Hindlimb muscle (tissue), 1 donor: ENCODE measurements at places on chromosomes 6 and 20.

DNA sequence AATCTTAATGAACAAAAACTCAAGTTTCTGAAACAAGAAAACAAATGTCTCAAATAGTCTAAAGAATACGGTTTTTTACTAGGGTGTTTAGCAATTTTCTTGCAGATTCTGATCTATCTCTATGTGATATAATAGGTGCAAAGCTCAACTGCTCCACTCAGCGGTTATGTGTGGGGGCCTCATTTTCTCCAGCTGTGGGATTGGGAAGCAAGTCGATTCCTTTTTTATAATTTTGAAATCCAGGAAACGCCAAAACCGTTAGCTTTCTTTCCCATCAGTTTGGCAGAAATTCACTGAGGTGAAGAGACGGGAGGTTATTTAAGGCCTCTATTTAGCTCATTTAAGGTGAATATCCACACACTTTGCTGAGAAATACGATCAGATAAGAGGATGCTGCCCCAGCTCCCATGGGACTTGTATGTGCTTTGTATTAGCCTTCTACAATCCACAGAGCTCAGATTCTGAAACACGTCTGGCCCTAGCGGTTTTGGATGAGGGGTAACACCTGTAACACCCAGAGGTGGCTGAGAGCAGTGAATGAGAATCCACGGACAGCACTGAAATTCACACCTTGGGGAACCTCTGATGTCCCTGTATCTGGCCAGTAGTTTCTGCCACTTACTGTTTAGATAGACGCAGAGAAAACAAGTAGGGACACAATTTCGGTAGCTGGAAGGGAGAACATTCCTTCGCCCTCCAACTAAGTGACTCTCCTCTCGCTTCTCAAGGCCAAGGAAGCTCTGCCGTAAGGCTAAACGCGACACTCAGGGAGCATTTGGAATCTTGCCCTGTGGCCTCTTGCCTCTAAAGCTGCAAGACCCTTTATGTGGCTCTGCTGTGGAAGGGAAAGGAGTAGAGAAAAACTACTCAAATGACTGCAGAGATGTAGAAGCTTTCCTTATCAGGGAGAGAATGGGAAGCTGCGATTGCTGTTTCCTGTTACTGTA lies 6.5 kb upstream of the BCAS4 start:
- DNase-seq: peak; percentile 67

- DNase-seq: no peak
These were observed 58.3 kb downstream of the COL12A1 start for GRCh38 chr6:75147512-75147911.

DNA sequence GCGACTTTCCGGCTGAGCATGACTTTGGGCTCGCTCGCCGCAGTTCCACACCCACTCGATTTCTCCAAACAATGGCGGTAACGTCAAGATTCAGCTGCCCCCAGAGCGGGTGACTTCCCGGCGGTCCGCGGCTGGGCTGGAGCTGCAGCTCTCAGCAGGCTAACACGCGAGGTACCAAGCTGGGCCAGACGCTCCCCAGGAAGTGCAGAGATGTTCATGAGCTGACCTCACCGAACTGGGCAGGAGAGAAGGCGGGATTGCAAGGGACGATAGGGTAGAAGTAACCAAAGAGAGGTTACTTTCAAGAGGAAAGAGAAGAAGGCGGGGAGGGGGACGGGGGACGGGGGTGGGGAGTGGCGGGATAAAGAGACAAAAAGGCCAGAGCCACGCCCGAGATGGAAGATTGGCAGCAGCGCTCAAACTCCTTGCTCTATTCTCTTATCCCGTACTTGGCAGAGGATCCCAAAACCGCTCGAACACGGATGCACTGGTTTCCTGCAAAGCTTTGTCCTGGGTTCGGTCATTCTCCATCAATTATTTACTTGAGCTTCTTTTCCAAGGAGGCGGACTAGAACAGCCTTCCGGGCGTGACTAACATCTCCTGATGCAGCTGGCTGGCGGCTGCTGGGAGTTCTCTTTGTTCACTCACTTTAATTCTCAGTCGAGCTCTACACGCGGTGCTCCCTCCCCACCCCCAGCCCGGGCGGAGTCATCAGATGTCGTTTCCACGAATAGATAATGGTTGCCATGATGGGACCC lies at the start of gene MTCL3:
Gene MTCL3, minus strand, starts transcription at position 626 of the 759 bp plus-strand sequence.
- DNase-seq: no peak

DNA sequence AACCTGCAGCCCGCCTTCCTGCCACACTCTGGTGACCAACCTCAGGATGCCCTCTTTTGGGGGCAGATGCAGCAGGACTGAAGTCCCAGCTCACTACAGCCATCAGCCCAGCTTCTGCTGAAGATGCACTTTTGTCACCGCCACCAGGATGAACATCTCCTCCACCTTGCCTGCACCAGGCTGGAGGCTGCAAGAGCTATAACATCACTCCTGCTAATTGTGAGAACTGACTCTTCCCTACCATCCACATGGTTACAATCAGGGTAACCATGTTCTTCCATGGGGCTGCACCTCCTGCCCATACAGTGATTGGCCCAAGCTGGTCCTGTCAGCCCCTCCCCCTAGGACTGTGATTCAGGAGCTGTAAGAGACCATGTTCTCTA lies 2.0 kb upstream of the ACTL10 start:
- DNase-seq: no peak

DNA sequence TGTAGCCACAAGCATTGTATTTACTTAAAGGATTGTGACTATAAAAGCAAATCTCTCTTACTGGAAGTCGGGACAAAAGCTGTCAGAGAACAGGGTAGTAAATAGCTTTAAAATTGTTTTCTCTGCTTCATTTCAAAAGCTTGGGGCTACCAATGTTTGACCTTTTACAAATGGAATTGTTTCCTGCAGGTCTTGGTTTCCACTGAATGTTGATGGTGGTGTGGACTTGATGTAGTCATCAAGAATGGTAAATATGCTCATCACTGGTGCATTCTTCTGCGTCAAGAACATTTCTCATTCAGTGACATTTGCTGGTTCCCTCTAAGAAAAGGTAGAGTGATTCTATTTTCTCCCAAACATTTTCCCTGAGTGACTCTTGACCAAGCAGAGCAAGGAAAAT lies 435.4 kb upstream of the KHDRBS2 start:
- DNase-seq: no peak

GRCh38 chr6:25369036-25369432 lies 89.9 kb downstream of the CARMIL1 start:
- peak; percentile 63 for DNase-seq

DNA sequence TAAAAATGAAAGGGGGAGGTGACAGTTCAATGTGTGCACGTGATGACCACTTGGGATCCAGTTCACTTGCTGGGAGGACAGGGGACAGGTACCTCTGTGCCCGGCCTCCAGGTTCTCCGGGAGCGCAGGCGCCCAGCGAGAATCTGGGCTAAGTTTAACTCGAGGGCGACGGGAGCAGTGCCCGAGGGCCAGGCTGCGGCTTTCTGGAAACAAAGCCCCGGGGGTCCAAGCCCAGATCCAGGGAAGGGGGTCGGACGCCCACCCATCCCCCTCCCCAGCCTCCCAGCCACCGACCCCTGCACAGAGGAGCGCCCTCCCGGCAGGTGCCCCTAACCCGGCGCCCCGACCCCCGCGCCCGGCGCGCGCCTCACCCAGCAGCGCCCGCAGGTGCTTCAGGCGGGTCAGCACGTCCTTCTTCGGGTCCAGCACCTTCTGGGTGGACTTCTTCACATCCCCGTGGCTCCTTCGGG lies 405 bp downstream of the RALGAPA2 start:
- DNase-seq: peak; percentile 8

DNA sequence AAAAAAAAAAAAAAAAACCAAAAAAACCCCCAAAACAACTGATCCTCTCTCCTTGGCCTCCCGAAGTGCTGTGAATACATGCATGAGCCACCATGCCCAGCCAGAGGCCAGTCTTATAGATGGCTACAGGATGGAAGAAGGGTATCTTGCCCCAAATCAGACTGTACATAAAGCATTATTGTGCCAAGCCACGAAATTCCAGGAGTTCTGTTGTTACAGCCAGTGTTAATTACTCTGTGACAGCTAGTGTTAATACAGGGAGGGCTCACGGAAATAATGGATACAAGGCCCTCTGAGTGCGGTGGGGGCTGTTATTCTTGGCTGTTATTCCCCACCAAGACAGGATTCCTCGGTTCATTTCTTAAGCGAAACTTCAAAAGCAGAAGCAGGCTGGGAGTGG lies 1.4 kb upstream of the CLPSL2 start:
- no peak for DNase-seq

GRCh38 chr6:4644996-4645395 lies 131.2 kb upstream of the CDYL start:
- no peak for DNase-seq

GRCh38 chr20:53576195-53576580 lies 17.5 kb downstream of the ZNF217 start:
- no peak for DNase-seq

- no peak for DNase-seq
These were observed 10.3 kb downstream of the KIF25 start for GRCh38 chr6:168007592-168008338.
